Esophagus squamous epithelium (tissue), 5 donors: ENCODE measurements at places on chromosomes 12 and 14.

DNA sequence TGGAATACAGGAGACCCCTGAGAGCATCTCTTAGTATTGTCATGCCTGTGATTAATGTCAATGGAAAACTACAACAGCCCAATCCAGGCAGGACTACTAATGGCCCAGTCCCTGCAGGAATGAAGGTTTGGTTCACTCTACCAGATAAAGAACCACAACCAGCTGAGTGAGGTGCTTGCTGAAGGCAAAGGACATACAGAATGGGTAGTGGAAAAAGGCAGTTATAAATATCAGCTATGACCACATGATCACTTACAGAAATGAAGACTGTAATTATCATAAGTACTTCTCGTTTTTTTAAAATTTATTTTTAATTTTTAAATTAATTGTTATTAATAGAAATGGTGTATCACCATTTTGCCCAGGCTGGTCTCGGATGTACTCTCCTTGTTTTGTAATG, 17.2 kb upstream of the LPCAT3 start:
- DNase-seq: no peak

- no peak for DNase-seq
Measured at GRCh38 chr12:91432089-91432488, 249.5 kb upstream of the DCN start.

DNA sequence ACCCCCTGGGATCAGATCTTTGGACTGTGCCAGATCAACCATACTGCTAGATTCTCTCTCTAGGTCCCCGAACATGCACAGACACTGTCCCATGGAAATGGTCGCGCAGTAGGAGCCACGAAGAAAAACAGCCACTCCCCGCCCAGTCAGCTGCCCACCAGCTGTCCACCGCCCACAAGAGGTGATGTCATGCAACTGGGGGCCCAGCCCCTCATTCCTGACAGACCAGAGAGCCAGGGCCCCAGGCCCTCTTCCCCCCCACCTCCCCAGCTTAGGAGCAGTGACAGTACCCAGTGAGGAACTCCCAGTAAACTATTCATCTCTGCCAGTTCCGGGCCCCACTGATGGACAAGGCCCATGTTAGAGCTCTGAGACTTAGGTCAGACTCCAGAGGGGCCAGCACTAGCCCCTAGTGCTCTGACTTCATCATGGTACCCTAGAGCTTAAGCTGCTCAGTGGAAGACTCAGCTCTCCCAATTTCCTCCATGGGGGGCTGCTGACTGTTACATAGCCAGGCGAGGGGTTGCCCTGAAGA, 3.7 kb upstream of the TAMALIN start:
- no peak for DNase-seq

DNA sequence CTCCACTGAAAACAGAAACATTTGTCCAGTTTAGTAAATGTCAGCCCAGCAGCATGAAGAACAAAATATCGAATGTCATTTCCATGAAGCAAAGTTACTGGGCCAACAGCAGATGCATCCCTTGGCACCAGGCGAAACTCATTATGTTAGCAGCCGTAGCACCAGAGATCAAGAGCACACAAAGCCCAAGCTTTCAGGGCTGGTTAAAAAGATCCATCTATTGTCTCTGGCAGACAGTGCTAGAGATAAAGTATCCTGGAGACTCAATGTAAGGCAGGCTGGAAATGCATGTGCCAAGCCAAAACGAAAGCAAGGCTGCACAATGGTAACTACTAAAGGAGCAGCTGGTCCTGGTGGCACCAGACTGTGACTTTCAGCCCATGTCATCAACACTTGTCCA, 120.3 kb upstream of the PLEKHG7 start:
- DNase-seq: no peak

DNA sequence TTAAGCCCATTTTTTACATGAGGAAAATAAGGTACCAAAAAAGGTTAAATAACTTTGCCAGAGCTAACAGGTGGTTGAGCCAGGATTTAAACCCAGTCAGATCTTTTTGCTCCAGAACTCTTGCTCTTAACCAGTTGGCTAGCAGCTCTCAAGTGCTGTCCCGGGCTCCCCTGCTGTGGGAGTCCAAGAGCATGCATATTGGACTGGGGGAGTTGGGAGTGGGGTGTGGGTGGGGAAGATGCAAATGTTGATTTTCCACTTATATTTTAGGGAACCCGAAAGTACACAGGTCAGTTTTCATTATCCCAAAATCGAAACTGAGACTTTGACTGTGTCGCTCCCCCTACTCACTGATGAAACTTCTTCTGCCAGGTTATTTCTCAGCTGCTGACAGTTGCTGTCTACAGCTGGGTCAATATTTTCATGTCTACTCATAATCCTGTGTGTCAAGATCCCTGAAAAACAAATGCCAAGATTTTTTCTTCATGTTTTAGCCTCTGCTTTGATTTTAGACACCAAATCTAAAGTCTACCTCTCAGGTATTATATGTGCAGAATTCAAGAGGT, 172.3 kb upstream of the TMPO start:
- DNase-seq: no peak

GRCh38 chr12:52612431-52613383, 5.7 kb downstream of the KRT73 start:
- no peak for DNase-seq

GRCh38 chr14:55477680-55478079, 37.3 kb upstream of the TBPL2 start:
- DNase-seq: no peak

DNA sequence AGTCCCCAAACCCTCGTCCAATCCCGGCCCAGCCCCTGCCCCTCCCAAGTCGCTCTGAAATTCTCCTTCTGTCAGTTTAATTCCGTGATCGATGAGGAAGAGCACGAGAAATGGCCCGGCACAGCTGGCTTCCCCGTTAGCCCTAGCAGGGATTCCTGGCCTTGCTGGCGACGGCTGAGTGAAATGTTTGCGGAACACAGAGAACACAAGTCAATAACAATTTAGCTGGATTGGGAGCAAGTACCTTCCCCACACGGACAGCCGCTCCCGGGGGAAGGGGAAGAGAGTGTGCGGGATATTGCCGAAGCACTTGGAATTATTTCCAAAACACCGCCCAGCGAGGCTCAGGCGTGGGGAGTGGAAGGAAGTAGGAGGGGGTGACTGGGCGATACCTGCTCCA, 134.6 kb downstream of the RBM19 start:
- no peak for DNase-seq

DNA sequence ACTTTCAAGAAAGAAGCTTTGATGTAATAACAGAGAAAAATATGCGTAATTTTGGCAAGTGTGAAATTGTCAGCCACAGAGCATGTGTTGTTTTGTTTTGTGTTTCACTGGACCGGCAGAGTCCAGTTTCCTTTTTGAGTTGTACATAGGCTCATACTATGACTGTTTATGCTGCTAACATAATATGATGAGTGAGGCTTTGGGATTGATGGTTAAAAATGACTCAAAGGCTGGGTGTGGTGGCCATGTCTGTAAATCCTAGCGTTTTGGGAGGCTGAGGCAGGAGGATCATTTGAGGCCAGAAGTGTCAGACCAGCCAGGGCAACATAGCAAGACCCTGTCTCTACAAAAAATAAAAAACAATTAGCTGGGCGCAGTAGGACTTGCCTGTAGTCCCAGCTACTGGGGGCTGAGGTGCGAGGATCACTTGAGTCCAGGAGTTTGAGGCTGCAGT, 487.9 kb downstream of the PCNX1 start:
- no peak for DNase-seq

DNA sequence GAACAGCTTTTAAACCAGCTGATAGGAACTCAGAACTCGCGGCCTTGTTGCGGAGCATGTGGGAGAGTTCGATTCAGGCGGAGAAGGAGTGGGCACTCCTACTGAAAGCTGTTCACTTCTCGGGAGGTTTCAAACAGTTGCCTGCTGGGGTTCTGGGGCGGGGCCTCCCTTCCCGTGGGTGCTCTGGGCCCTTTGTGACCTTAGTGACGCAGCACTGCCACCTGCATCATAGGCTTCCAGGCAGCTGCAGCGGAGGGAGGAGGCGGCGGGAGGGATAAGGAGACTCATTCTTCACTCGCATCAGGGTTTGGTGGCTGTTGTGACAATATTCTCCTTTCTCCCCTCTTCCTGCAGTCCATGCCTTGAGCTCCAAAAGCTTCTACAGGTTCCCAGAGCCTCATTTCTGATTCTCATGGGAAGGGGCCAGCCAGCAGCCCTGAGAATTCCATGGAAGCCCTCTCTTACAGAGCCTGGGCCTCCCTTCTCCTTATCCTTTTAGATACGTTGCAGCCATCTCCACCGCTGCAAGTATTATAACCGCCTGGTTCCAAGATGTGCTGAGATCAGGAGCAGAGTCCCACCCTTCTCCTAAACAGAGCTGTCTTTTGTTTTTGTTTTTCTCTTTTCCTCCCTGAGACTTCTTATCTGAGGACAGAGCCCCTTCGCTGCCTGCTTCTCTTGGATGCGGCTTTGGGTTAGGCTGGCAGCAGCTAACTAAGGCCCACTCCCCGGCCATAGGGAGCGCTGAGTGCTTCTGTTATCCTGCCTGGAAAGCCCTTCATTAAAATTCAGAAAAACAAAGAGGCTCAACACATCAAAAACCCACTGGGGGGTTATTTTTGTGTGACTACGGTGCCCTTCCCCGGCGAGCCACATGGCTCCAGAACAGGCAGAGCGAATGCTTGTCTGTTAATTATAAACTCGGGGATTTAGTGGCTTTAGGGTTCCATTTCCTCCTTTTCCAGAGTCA, 67.6 kb upstream of the GPATCH2L start:
- no peak for DNase-seq

DNA sequence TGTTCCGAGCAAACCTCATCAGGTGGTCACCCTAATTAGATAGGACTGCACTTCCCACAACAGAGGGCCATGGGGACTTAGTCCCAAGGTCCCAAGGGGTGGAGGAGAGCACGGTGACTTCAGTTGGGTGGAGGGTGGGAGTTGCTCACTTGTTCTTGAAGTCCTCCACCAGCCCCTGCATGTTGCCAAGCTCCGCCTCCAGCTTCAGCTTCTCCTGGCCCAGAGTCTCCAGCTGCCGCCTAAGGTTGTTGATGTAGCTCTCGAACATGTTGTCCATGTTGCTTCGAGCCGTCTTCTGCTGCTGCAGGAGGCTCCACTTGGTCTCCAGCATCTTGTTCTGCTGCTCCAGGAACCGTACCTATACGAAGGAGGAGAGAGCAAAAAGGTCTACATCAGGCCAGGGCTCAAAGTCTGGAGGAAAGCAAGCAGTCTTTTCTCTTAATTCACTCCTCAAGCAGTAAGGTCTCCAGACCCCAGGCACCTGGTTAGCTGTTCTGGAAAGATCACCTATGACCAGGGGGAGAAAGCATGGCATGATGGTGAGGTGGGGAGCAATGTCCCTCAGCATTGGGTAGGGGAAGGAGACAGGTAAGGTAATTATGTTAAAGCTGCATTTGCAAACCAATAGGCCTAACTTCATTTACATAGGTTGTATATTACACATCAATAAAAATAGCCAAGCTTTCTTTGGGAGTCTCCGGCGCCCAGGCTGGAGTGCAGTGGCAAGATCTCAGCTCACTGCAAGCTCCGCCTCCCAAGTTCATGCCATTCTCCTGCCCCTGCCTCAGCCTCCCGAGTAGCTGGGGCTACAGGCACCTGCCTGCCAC, 2.9 kb downstream of the KRT8 start:
- DNase-seq: no peak

GRCh38 chr12:101305226-101305779, 25.4 kb downstream of the UTP20 start:
- DNase-seq: no peak

DNA sequence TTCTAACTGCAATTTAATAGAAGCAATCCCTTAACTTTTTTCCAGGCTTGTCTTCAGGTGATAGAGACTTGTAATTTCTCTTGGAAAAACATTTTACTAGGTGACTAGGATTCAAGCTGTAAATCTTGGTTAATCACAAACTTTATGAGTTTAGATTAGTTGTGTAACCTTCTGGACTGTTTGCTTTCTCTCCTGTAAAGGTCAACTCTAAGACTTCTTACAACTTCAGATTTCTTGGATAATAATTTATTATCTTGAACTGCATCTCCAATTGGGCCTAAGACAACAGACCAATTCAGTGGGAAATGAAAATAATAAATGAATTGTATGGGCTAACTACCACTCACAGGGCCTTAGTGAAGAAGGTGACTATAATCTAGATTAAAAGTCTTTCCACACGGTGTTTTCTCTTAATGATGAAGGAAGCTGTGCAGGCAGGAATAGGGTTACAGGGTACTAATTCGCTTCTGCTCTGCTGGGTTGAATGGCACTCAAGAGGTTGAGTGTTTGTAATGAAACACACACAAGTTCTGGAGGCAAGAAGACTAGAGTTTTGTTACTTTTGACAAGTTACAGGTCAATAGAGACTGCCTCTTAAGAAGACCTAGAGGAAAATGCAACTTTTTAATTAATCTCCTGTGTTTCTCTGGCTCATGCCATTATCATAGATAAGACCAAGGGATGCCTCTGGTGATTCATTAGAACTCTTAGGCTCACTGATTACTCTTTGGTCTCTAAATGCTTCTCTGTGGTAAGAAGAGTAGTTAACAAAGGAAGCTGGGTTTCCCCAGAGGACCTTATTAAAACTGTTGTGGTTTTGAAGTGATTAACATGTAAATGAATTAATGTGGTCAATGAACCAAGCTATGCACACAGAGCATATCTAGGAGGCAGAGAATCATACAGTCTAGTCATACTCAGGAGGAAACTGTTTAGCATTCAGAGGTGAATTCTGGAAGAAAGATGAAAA, 30.0 kb upstream of the OR4E1 start:
- DNase-seq: no peak

DNA sequence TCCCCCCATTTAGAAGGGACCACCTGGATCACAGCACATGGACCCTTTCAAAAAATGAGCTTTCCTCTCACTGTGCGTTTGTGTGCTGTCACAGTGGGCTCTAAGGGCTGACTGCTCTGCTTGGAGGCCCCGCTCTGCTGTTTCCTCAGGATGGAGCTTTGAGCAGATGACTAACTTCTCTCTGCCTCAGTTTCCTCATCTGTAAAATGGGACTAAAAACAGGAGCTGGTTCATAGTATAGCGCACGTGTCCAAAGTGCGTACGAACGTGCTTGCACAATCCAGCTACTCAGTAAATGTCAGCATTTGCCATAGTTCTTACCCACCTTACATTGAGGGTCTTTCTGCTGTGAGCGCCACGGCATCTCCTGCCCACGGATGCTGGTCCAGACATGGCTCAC, 12.7 kb upstream of the DNAH10 start:
- DNase-seq: no peak

DNA sequence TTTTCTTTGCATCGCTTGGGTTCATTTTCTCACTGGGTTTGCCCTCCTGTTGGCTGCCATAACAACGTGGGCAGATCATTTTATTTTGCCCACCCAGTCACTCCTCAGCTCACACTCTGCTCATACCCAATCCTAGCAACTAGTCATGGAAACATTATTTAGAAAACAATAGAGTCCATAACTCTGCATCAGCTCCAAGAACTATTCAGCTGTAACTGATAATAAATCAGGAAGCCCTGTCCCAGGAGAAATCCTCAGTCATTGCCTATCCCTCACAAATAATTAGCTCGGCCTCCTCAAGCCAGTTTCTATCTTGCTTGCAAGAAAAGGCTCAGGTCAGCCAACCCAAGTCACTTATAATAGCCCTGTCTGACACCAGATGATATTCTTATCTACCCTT, 43.2 kb downstream of the RTN1 start:
- no peak for DNase-seq
